ENCODE measurements at places on chromosomes 5 and 9. TPM values are rescaled to one million over a fixed set of nuclear protein-coding genes. Genes with fewer than 3 reads are reported as not detected.

Gene SLC23A1
- polyA plus RNA-seq, result not detected

Gene CCL21
- not detected for polyA plus RNA-seq

Gene NAIF1
- polyA plus RNA-seq, result 9.0 TPM

Gene GPR150
- 0.27 TPM for polyA plus RNA-seq

DNA sequence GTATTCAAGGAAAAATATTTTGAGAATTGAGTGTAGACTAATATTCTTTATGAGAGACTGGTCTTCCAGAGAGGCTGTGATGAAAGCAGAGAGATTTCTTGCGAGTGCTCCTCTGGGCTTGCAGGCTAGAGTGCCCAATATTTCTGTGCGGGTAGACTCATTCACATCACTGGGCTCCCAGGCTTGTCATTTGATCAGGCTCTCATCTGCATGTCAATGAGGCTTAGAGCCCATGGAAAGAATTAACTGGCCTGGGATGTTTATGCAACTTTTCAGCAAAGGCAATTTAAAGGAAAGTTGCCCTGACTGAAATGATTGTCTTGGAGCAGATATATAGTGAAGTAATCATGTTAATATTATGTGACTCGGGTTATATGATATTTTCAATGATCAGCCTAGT lies 42.3 kb downstream of the SNCAIP start:
- DNase-seq, result no peak

GRCh38 chr9:76571288-76571687 lies 112.3 kb downstream of the GCNT1 start:
- no peak for DNase-seq

DNA sequence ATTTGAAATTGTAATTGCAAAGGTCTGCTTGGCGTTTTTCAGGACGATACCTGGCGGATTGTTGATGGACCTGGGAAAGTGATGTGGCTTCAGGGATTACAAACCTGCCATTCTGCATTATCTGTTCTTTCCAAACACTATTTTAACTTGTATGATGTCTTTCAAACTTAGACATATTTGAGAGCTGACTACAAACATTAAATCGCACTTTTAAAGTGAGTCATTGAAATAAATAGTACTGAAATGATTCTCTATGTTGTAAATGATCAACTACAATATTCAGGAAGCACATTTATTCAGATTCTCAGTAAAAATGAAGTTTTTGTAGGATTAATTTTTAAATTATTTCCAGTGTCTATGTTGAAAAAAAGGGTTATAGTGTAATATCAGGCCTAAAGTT lies 32.3 kb upstream of the TMEM171 start:
- DNase-seq, result no peak

DNA sequence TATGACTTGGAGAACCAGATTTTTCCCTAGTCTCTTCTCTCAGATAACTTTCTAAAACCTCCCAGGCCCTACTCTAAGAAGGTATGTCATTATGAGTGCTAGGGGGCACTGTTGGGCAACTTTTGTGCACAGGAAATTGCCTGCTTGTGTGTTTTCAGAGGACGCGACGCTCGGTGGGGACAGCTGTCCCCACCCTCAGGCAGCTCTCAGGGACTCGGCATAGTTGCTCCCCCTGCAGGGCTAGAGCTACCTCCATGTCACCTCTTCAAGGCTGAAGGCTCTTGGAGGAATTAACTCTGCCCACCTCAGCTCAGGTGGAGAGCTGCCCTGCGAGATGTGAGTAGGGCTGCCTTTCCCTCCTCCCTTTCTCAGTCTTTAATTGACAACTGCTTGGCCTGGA lies 10.2 kb upstream of the TIFAB start:
- DNase-seq, result peak; percentile 80

GRCh38 chr5:68710514-68710913 lies 383.3 kb upstream of the SLC30A5 start:
- no peak for DNase-seq

GRCh38 chr9:127493592-127494303 lies 42.4 kb downstream of the LRSAM1 start:
- DNase-seq, result no peak

DNA sequence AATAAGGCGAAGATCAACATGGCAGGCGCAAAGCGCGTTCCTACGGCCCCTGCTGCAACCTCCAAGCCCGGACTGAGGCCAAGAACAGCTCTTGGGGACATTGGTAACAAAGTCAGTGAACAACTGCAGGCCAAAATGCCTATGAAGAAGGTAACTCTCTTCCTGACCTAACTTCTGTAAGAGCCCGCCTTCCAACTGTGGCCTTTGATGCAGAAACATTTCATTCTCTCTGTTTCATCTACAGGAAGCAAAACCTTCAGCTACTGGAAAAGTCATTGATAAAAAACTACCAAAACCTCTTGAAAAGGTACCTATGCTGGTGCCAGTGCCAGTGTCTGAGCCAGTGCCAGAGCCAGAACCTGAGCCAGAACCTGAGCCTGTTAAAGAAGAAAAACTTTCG lies 979 bp downstream of the CCNB1 start:
- DNase-seq, result no peak

DNA sequence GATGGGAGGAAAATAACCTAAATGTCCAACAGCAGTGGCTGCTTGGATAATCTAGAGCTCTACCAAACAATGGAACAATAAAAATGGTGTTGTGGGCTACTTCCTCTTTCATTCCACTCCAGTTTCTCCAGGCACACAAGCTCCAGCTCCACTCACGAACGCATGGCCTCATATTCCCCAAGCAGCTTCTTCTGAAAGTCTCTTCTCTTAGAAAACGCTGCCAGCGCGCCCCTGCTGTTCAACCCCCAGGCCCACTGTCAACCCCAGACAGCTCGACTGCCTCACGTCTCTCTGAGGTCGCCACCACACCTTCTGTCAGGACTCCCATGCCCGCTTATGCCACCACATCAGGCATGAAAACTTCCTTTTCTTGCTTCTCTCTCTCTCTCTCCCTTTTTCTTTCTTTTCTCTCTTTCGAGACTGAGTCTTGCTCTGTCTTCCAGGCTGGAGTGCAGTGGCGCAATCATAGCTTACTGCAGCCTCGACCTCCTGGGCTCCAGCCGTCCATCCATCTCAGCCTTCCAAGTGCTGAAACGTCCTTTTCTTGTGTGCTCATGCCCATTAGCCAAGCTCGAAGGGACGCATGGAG lies 16.2 kb downstream of the OR2V2 start:
- DNase-seq, result peak; percentile 61

DNA sequence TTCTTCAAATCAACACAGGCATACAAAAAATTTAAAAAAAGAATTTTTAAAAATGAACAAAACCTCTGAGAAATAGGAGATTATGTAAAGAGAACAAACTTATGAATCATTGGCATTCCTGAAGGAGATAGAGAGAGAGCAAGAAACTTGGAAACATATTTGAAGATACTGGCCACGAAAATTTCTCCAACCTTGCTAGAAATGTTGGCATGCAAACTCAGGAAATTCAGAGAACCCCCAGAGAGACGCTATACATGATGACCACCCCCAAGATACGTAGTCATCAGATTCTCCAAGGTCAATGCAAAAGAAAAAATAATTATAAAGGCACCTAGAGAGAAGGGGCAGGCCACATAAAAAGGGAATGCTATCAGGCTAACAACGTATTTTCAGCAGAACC lies 472.5 kb downstream of the MTRR start:
- DNase-seq, result no peak

GRCh38 chr5:6452622-6453504 lies 4.2 kb downstream of the UBE2QL1 start:
- DNase-seq, result no peak

DNA sequence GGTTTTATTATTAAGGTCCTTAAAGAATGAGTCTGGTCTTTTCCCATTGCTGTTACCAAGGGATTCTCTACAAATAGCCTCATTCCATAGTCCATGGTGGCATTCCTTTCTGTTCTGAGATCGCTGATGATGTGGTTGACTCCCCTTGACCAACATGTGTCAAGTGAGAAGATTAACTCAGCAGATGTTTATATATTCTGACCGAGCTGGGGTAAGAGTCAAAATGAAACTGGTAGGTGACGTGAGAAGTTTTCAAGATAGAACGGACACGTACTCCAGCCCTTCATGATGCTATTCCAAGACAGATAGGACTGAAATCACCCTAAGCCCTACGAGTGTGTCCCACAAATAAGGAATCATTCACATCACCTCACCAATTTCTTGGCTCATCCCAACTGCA lies 155.5 kb upstream of the WWC1 start:
- no peak for DNase-seq

Data from H1 (cell line).